Vein endothelial cell (primary cell): ENCODE measurements at places on chromosomes 6 and 20. TPM values are rescaled to one million over a fixed set of nuclear protein-coding genes. Genes with fewer than 3 reads are reported as not detected.

GABRR2 gene
- total RNA-seq = 0.33 and 0.67 TPM in 2 replicates

HAO1 gene
- not detected in 2 replicates for total RNA-seq

XKR7 gene
- not detected in 2 replicates for total RNA-seq

SLC17A4 gene
- total RNA-seq = not detected in 2 replicates
